Kasumi-1 (cell line): ENCODE measurements at places on chromosomes 16 and 17.
A peak's percentile ranks its signal among the peaks of the same experiment; 100 is the strongest.

- DNase-seq = no peak
Observed at GRCh38 chr16:55393991-55394390, 70.0 kb downstream of the IRX6 start.

GRCh38 chr17:77856551-77857305 lies 101.8 kb upstream of the TNRC6C start:
- no peak for DNase-seq

DNA sequence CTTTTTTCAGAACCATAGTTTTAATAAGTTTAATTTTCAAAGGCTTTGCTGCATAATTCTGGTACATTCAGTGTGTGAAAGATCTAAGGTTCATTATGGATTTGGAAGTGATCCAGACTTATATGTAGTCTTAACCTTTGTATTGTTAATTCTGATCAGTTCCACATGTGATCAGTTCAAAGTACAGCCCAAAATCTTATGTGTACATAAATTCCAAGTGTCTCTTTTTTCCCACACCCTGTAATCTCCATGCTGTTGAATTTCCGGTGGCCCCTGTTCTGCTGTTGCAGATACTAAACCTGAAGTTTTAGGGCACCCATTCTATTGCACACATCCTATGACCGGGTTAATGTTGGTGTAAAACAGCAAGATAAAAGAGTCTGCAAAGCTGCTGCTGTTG lies 1147.5 kb upstream of the CDH8 start:
- DNase-seq = no peak

DNA sequence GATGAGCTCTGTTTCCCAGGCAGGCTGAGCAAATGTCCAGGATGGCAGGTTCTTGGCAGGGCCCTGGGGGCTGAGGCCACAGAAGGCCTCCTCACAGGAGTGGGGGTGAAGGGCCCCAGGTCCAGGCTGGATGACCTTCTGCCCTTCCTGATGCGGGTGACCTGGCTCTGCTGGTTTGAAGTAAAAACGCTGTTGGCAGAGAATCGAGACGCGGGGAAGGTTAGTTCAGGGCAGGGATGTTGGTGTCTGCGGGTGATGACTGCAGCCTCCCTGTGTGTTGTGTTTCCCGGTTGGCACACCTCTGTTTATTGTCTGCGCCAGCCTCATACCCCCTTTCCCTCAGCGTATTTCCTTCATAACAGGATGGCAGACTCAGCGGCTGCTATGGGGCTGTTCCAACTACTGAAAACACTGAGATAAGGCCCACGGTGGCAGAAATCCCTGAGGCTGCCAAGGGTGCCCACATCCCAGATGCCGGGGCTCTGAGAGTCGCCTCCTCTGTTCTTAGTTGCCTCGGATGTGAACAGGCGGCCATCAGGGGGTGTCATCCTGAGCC lies 104.6 kb downstream of the METRNL start:
- DNase-seq = no peak

DNA sequence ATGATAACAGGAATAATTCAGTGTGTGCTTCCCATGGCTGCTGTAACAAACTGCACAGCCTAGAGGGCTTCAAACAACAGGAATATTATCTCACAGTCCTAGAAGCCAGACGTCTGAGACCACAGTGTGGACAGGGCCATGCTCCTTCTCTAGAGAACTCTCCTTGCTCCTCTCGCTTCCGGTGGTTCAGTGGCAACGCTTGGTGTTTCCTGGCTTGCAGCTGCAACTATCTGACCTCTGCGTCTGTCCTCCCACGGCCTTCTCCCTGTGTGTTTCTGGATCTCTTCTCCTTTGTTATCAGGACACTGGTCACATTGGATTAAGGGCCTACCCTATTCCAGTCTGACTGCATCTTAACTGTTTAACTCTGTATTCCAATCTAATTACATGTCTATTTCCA lies 414.3 kb downstream of the MAF start:
- peak; percentile 17 for DNase-seq
